ENCODE measurements at places on chromosomes 13 and 19.

DNA sequence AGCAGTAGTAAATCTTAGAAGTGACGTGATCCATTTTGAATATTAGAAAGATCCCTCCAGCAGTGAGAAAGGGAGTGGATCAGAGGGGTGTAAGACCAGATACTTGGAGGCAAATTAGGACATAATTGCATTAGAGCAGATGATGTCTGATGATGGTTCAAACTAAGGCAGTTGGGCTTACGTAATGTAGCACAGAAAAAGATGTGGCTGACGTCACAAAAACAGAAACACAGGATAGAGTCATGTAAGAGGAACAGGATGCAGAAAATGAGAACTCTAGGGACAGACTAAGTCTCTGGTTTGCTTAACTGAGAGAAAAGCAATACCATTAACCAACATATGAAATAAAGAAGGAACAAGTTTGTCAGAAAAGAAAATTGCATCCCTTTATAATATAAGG lies 392.5 kb upstream of the DACH1 start:
- no peak for DNase-seq

DNA sequence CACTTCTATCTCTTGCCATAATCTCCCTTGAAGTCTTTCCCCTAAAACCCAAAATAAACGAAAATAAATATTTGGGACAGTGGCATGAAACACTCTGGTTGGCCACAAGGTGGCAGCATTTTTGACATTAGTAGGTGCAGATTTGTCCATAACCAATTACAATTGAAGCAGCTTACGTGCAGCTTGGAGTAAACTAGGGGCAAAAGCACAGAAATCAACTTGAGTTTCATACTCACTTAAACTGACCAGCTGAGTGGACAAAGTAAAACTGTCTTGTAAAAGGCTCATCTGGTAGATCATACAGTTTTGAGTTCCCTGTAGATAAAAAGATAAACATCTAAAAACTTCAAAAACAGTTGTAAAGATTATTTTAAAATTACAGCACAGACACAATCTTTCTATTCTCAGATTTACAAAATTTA lies 18.8 kb downstream of the PDCD5 start:
- DNase-seq, result peak; percentile 38

GRCh38 chr13:60654415-60654814 lies 257.4 kb downstream of the TDRD3 start:
- peak; percentile 10 for DNase-seq

- DNase-seq, result no peak
These were observed 8.9 kb downstream of the PTGIR start for GRCh38 chr19:46615966-46616365.

- DNase-seq, result no peak
These were observed 29.2 kb upstream of the CCNP start for GRCh38 chr19:40255619-40256166.

- DNase-seq, result no peak
These were observed 11.4 kb downstream of the EPHX3 start for GRCh38 chr19:15220833-15221232.

- no peak for DNase-seq
These were observed 96.3 kb downstream of the TBC1D4 start for GRCh38 chr13:75385708-75386083.

DNA sequence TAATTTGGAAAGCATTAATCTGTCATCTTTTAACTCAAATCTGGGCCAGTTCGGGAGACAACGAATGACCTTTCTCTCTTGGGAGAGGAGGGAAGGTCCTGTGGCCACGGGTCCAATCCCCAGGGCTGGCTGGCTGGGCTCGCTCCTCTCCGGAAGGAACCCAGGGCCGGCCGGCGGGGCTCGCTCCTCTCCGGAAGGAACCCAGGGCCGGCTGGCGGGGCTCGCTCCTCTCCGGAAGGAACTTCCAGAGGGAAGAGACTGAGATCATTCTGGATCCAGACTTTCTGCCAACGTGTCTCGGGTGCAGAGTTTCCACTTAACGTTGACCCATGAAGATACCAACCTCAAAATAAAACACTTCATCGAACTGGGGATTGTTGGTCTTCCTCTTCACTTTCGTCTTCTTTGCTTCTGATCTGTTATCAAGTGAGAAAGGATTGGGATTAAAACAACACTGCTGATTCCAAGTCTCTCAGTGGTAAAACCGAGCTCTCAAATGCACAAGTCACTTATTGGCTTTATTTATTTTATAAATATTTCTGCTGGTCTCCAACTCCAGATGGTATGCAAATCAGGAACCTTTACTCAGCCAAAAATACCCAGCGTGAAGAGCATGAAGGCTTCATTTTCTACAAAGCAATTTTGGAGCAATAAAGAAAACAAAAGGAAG lies 53.3 kb upstream of the C13orf46 start:
- no peak for DNase-seq

DNA sequence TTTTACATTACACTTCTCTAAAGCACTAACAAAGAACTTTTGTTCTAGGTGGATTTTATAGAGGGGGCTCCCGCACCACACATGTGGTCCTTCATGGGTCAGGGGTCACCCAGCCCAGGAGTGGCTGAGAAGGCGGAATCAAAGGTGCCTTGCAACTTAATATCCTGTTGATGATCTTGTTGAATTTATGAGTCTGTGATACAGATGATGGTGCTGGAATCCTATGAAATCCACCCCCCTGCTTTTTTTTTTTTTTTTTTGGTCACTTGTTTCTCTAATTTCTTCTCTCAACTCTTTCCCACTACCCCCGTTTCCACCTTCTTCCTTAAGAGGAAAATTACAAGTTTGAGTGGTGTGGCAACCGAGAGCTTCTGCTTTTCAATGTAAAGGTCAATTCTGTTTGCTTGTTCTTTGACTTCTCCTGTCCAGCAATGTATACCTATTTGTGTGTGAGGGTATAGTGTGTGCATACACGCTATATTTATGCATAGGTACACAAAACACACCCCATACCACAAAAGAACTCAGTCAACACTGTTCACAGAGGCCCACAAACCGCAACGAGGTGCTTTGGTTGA lies 4.2 kb upstream of the ZIC2 start:
- DNase-seq, result no peak

DNA sequence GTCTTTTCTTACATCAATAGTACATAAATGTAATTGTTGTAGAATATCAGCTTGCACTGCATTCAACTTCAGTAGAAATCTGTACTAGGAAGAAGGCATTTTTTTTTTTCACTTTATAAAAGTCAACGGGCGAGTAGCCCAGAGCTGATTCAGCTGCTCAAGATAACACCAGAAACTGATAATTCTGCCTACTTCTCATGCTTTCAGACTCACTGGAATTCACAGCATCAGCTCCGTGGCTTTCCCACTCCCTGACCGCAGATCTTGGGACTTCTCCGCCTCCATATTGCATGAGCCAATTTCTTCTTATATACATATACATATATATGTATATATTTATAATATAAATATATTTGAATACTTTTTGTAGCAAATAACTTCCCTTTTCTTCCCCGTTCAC lies 263.1 kb upstream of the RXFP2 start:
- DNase-seq, result no peak

- no peak for DNase-seq
These were observed 159.9 kb downstream of the USP12 start for GRCh38 chr13:27011661-27012060.

- no peak for DNase-seq
These were observed 1235.2 kb upstream of the SLC10A2 start for GRCh38 chr13:104301171-104301975.

GRCh38 chr13:108827646-108828045 lies 198.2 kb downstream of the MYO16 start:
- DNase-seq, result peak; percentile 27

DNA sequence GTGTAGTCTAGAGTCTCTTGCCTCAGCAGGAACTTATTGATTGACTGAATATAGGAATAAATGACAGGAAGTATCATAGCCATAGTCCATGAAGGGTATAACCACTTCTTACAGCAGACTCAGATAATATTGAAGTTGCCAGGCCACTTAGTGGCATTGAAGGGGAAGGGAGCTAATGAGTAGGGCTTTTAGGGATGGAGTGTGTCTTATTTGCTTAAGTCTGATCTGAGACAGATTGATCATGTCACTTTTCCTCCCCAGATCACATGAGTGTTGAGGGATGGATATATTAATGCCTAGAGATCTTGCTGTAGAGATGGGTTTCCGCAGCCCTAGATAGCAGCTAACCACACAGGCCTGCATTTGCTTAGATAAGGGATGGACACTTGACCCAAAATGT lies 62.2 kb upstream of the NBEA start:
- no peak for DNase-seq
